ENCODE measurements at places on chromosomes 12 and 14.

- peak; percentile 97 for DNase-seq
Observed at GRCh38 chr12:55996715-55997534, at the start of gene SUOX. Gene SUOX, plus strand, starts transcription at chr12:55997276. Its CDS starts 4,946 bp downstream, at chr12:56002222.

GRCh38 chr12:100448656-100449055, 25.0 kb upstream of the NR1H4 start:
- no peak for DNase-seq

- no peak for DNase-seq
Observed at GRCh38 chr14:77986773-77987172, 183.4 kb upstream of the NRXN3 start.

GRCh38 chr14:74765721-74766120, 2.6 kb downstream of the YLPM1 start:
- DNase-seq: no peak

- no peak for DNase-seq
Observed at GRCh38 chr12:108645686-108646599, 12.2 kb upstream of the SELPLG start.

DNA sequence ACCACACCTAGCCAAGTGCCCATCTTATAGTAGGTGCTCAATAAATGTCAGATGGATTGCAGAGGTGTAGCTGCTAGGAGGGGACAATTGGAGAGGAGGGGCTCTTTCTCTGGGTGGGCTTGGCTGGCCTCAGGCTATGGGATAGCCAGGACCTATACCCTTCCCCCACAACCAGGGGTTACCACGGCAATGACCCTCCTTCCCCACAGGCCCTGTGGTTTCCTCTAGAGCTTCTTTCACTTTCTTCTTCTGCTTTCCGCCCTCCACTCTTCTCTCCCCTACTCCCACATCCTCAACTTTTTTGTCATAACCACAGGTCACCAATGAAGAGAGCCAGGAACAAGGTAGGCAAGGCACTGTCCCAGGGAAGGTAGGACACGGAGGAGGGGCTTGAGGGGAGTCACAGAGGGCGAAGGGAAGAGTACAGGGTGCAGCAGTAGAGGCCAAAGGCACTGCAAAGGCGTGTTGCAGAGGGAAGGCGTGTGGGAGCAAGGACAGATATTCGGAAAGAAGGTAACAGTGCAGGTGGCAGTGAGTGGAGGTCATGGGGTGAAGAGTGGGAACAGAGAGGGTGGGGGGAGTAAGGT, 1.9 kb upstream of the ITGB7 start:
- DNase-seq: no peak

DNA sequence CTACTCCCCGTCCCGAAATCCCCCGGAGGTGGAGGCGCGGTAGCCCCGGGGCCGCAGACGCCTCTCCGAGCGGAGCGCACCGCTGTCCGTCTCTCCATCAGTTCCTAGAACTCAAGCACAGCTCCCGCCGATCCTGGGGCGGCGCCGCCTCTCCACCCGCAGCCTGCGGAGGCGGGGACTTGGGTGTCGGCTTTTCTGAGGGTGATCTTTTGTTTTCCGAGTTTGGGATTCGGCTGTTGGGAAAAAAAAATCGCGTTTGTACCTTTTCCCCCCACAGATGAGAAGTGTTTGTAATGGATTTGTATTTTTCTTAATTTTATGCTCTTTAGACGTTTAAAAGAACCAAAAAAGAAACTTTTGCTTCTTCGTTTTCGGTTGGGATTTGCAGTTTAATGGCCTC, 26.6 kb downstream of the LRCOL1 start:
- DNase-seq: no peak

DNA sequence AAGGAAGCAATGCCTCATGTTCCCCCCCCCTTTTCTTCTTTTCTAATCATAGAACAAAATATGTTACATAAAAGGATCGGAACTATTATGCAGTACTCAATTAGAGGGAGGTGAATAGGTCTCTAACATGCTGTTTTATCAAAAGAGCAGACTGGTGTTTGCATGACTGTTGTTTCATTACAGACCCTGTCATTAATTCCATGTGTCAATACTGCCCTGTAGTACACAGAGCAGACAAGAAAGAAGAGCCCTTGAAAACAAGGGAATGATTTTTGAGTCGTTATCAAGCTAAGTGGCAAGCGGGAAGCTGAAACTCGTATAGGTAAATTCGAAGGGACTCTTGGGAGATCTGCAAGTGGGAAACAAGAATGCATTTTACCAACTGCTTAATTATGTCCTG, 76.9 kb upstream of the TMEM263 start:
- no peak for DNase-seq

DNA sequence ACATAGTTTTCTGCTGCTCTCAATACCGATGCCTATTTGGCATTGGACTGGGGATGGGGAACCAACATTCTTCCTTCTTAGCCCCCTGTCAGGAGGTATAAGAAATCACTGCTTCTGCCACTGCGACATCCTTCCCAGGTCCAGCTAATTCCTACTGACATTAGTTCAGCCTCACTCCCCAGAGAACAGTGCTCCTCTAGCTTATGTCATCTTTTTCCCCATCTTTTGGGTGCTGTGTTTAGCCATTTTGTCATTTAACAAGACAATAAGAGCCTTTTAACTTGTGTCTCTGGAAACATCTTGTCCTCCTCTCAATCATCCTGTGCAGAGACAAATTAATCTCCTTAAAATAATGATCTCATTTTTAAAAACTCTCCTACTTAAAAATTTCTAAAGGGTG, 167.0 kb upstream of the PLXNC1 start:
- no peak for DNase-seq

DNA sequence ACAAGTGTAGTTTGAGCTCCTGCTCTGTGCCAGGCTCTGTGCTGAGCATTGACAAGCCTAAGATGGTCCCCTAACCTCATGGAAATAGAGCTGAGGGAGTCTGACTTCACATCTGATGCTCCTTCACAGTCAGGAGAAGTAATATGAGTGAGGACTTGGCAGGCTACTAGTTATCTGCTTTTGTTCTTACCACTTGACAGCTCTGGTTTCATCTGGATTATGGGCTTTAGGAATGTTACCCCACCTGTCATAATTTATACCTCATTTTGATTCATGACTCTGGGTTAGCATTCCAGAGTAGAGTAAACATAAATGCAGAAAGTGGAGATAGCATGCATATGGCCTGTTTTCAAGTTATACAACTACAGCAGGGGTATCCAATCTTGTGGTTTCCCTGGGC, 40.5 kb downstream of the ATP6V1D start:
- DNase-seq: no peak

GRCh38 chr12:132866251-132866828, 21.1 kb downstream of the CHFR start:
- DNase-seq: peak; percentile 70

GRCh38 chr14:89024691-89025090, 200.2 kb downstream of the TTC8 start:
- DNase-seq: no peak

DNA sequence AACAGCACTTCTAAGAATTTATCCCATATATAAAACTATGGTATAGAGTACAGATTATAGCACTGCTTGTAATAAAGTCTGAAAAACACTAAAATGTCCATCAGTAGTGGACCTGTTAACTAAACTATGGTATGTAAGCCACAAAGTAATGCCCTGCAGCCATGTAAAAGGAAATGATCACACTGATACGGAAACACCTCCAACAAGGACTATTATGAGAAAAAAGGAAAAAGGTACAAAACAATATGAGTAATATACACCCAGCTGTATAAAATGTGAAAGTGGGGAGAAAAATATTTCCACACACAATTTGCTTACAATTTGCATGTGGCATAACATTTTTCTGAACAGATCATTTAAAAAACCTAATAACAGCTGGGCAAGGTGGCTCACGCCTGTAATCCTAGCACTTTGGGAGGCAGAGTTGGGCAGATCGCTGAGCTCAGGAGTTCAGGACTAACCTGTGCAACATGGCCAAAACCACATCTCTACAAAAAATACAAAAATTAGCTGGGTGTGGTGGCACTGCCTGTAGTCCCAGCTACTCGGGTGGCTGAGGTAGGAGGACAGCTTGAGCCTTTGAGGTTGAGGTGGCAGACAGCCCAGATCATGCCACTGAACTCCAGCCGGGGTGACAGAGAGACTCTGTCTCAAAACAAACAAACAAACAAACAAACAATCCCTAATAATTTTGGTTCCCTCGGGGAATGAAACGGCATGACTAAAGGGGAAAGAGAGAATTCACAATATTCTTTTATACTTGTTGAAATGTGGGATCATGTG, 250.5 kb downstream of the MED13L start:
- no peak for DNase-seq

DNA sequence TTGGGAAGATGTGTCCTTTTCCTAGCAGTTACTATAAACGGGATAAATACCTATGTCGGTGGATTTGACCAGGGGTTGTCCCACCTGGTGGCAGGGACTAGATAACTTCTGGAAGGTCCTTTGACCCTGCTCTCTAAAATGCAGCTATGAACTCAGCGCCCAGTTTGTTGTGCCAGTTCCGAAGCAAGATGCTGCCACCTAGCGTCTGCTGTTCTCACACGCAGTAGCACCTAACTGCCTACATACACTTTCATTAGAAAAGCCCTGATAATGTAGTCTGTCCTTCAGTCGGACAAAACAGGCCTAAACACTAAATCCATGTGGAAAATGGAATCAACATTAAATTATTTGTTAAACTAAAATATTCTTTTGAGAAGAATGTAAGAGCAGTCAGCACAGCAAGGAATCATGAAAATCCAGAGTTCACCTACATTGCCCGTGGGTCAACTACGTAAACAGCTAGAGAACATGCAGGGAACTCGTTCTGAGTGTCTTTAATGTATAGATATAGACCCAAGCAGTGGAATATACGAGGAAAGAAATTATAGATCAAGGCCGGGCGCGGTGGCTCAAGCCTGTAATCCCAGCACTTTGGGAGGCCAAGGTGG, 51.1 kb upstream of the CRACR2A start:
- peak; percentile 61 for DNase-seq

DNA sequence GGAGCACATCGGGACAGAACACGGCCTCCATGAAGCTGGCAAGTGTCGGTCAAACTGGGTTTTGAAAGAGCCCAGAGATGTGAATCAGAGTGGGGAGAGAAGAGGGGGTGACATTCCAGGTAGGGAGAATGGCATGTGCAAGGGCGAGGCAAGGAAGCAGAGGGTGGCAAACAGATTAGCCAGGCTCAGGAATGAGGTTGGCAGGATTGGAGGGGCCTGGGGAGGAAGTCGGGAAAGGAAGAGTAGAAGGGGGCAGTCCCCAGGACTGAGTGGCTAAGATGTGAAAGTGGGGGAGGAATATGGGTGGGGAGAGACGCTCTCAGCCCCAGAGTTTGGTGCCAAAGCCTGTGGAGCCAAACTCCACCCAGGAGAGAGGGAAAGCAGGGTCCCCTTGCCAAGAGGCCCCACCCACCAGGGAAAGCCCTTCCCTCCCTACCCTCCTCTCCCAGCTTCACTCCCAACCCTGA, 5.5 kb upstream of the HDAC7 start:
- DNase-seq: no peak

GRCh38 chr14:101963656-101964296, 597 bp upstream of the DYNC1H1 start:
- DNase-seq: no peak

- DNase-seq: no peak
Observed at GRCh38 chr14:101187816-101188570, 284.5 kb upstream of the RTL1 start.

- DNase-seq: no peak
Observed at GRCh38 chr12:114783089-114783618, 99.2 kb upstream of the TBX3 start.

DNA sequence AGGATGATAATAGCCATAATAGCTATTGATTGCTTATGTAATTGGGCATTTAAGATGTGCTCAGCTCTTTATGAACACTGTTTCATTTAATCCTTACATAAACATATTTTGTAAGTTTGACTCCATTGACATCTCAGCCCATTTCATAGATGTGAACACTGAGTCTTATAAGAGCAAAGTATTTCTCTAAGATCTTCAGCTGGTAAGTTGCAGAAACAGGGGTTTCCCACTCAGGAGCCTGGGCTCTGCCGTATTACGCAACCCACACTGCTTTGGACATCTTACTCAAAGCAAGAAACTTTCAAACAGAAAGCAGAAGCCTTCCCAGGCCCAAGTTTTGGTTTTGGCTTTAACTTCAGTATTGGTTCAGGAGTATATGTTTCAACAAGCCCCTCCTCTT, 705.1 kb downstream of the MED13L start:
- DNase-seq: no peak

DNA sequence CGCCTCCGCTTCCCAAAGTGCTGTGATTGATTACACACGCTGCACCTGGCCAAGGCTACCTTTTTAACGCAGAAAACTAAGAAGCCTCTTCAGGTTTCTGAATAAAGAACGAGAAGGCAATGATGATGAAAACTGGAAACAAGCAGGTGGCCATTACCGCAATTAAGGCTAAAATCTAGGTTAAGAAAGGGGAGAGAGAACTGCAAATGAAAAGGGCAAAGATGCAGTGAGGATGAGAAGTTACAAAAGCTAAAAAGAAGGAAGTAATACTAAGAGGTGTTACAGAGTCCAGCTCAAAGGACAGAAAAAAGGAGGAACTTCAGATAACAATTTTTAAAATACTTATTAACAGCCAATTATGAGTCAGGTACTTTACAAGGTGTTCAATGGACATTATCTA, 79.7 kb downstream of the DUSP16 start:
- no peak for DNase-seq

DNA sequence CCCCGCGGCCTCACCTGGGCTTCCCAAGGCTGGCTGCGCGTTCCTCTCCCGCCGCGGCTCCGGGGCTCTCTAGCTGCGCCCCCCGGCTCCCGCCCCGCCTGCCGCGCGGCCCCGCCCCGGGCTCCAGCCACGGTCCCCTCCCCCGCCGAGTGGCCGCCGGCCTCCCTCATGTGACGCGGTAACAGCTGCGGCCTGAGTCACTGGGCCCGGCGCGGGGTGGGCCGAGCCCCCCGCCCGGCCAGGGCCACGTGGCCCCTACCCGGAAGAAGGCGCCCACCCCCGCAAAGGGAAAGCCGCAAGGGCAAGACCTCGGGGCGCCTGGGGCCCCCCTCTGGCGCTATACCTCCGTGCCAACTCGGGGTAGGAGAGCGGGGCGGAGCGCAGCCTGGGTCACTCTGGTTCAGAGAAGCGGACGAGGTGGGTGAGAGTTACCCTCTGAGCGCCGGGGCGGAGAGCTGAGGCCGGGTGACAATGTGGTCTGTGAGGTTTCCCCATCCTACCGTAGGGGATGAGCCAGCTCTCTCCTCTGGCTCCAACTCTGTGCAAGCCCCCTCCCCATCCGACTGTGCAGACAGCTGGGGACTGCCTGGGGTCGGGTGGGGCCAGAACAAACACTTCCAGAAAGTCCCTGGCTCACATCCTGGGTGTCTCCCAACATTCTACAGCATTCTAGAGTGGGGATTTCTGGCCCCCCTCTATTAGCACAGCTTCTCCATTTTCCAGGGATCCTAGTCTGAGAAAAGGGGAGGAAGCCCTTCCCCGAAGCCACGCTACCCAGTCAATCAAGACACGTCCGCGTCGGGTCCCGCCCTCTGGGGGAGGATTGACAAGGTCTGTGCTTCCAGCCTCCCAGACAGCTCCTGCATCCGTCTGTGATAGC, at the start of gene CD63:
Gene CD63, minus strand, starts transcription at position 71 of the 880 bp plus-strand sequence. CDS start 668 bp downstream, outside the sequence.
- peak; percentile 96 for DNase-seq

DNA sequence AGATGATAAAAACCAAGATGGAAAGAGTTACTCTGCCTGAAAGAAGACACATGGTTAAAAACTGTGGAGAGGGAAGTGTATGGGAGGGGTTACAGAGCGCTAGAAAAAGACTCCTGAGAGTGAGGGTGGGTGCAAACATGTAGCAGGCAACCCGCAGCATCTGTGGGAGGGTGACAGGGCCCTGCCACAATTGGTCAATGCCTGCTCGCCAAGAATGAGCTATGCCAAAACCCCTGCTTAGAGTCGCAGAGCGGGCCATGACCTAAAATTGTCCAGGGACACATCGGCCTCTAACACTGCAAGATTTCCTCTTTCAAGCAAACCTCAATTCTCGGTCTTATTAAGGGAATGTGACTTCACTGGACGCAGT, 700 bp downstream of the PRKAG1 start:
- peak; percentile 57 for DNase-seq
